ENCODE measurements at places on chromosomes 11 and 22.

DNA sequence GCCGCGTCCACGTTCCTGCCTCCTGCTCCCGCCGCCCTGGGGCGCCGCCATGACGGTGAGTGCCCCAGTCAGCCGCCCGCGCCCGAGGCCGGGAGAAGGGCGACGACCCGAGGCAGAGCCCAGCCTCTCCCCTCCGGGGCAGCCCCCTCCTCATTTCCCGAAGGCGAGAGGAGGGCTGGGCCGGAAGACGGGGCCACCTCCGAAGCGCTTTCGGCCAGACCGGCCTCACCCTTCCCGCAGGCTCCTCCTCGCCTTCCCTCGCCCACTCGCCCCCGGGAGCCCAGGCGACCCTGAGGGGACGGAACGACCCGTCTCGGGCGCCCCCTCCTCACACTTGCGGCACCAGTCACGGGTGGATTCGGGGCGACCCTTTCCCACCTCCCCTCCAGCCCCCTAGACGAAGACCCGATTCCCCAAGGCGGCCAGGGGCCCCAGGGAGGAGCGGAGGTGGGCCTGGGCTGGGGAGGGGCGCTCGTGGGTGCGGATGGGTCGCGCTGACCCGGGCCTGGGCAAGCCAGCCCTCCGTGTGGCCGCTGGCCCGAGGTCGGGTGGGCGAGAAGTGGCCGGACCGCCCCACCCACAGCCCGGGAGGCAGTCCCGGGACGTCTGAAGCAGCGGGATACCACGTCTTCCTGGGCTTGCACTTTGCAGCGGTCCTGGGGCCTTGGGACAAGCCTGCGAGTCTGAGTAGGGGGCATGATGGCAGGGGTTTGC, 49.7 kb downstream of the TRIOBP start:
- DNase-seq, result no peak

DNA sequence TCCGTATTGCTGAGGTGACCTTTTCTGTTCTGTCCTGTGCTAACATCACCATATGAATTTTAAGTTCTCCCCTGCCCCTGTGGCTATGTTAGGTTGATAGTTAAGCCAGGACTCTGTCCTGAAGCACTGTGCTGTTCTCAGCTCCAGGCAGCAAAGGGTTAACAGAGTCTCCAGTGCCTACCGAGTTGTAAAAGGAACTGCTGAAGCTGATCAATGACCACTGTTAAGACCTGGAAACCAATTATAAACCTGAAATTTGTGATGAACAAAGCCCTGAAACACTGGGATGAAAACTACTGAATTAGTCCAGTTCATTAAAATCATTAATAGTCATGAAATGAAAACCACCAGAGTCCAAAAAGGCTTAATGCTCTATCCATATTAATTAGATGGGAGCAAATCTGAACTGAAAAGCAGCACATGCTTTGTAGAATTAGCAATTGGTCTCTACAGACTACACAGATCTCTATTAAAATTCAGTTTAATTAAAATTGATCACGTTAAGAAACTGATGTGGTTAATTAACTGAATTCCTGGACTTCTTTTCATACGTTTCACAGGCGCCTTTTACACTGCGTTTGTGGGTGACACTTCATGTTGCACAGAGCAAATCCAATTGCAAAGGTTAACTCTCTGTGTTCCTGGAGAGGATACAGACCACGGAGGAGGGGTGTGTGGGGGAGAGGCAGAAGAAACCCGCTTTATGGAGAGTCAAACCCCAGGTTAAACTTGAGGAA, 188.5 kb upstream of the MPPED2 start:
- no peak for DNase-seq

DNA sequence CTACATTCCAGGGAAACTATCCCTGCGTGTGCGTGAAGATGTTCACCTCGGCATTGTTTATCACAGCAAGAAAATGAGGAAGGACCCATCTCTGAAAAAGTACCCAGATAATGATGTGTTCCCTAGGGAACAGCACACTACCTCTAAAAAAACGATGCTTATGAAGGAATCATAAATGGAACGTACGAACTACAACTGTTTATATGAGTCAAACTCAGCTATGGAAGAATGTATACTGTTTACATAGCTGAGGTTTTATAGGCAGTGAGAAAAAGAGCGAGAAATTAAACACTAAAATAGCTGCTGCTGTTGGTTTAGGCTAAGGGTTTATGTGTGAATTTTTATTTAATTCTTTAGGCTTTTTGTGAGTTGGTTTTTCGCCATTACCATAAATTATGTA, 48.9 kb downstream of the APOL1 start:
- no peak for DNase-seq

DNA sequence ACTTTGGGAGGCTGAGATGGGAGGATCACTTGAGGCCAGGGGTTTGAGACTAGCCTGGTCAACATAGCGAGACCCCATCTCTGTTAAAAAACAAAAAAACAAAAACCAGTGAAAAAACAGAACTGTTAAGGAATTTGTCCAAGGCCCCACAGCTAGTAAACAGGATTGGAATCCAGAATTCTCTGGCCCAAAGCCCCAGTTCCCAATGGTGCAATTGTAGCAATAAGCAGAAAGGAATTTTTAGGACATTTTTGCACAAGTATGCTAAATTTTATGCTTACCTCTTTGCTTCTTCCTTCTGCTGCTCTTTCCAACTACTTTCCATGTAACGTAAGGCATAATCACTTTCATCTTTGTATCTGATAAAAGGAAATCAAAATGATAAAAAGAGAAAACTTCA, 11.6 kb downstream of the MISFA start:
- no peak for DNase-seq

- no peak for DNase-seq
These were observed 356.5 kb downstream of the INSC start for GRCh38 chr11:15471048-15471894.

- DNase-seq, result no peak
These were observed 10.7 kb upstream of the SERPING1 start for GRCh38 chr11:57586711-57587245.

DNA sequence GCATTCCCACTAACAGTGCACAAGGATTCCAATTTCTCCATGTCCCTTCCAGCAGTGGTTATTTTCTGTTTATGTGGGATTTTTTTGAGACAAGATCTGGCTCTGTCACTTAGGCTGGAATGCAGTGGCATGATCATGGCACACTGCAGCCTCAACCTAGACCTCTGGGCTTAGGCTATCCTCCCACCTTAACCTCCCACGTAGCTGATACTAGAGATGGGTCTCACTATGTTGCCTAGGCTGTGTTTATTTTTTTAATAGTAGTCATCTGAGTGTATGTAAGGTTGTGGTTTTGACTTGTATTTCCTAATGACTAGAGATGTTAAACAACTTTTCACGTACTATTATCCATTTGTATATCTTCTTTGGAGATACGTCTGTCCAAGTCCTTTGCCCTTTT, 74.6 kb downstream of the KCNQ1OT1 start:
- no peak for DNase-seq

DNA sequence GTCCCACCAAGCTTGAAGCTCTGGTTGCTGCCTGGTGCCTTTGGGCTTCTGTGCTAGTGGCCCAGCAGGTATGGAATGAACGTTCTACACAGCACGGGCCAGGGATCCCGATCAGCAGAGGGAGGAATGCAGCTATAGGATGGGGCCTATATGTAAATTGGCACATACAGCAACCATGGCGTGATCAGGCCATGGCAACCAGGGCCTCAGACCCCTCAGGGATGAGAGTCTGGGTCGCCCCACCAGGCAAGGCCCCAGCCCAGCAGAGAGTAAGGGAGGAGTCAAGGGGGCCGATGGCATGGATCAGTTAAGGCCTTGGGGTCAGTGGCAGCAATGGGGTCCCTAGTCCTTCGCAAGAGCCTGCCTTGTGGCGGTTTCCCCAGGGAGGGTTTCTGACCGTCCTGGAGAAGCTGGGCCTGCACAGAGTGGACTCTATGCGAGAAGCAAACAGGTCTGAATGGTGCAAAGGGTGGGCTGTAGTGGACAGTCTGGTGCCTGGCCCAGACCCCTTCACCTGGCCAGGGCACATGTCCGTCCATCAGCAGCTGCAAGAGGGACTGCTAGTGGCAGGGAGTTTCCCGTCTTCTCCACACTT, 98.6 kb downstream of the RPS6KA4 start:
- no peak for DNase-seq

- no peak for DNase-seq
These were observed 201.3 kb downstream of the GRIK4 start for GRCh38 chr11:120712881-120713280.

DNA sequence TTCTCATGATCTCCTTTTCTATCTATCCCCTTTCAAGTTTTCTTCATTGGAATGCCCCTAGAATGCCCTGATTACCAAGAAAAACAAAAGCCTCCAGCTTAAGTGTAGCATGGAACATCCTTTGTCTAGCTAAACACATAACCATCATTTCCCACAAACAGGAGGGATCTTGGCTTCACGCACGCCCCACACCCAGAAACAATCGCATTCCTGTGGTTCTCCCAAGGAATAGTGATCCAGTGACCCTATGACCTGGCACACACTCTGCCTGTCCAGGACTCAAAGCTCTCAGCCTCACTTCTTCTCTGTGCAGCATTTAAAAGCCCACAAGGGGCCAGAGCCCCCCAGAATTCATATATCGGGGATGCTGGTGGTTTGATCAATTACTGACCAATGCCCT, 9.3 kb upstream of the POU2AF1 start:
- no peak for DNase-seq

DNA sequence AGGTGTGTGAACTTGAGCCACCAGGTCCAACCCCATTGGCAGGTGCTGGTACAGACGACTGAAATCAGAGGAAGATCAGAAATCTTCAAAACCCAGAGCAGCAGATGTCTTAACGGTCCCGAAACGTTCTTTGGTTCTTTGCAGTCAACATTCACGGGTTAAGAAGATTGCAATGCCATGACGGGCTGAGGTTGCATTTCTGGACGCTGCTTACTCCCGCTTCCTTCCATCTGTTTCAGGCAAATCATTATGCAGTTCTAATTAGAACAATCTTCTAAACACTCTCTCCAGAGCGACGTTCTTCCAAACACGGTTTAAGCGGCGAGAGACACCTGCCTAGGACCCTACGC, 492 bp upstream of the LUZP2 start:
- DNase-seq, result no peak

GRCh38 chr11:9716275-9717039, 52.6 kb downstream of the SWAP70 start:
- no peak for DNase-seq

- no peak for DNase-seq
These were observed 57.4 kb upstream of the PARVA start for GRCh38 chr11:12319988-12320387.

DNA sequence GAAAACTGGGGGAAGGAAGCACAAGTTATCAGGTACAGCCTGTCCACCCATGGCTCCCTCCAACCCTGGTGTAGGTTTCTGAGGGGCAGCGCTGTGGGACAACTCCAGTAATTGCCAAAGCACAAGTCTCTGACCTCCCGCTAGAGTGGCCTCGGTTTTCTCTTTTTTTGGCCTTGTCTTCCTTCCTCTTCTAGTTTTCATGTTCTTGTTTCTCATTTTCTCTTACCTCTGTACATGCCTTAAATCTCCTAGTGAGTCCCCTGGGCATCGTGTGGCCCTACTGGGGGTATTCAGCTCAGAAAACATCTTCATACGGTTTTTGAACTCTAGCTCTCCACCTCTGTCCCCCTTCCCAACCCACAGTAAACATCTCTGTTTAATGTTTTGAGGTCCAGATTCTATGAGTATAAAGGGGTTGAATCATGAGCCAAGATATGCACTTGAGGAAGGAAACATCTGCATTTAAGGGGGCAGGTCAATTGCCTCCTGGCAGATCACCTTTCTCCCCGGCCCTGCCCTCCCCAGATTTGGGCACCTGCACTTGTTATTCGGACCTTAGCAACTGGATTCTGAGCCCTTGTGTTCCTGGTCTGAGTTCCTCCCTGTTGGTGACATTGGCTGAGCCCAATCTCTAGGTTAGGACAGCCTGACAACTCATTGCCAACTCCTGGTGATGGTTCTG, 8.4 kb upstream of the LMO2 start:
- no peak for DNase-seq

GRCh38 chr11:44208976-44209603, 100.8 kb downstream of the ALX4 start:
- no peak for DNase-seq

- no peak for DNase-seq
These were observed 40.3 kb upstream of the CADM1 start for GRCh38 chr11:115544422-115544948.

DNA sequence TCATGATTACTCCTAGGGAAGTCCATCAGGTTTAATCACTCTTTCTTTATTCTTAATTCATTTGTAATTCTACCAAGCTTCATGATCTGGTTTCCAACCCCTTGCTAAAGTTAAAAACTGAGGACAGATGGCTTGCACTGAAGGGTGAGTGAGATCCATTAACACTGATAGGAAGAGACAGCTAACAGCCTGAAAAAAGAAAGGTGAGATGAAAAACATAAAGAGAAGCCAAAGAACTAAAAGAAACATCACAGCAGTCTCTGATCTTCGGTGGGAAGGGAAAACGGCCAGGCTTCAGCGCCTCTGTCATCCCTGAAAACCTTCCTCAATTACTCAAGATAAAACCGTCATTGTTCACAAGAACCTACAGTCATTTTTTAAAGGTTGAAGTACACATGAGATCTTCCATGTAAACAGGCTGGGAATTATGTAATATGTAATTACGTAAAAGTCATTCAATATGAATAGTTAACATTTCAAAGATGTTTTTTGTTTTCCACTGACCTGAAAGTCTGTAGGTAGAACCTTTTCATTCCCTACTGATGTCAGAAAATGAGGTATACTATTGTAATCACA, 41.3 kb downstream of the VSIG10L2 start:
- no peak for DNase-seq

DNA sequence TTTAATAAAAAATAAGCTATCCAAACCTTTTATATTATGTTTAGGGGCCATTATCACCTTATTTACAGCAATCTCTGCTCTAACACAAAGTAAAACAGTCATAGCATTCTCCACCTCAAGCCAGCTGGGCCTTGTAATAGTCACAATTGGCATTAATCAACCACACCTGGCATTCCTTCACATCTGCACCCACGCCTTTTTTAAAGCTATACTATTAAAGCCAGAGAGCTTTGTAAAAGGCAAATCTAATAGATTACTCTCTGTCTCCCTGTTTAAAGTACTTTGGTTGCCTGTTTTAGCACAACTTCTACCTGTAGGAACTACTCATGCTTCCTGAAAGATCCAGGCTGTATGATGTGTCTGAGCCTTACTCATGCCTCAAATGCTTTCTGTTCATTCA, 113.1 kb downstream of the CSNK2A3 start:
- DNase-seq, result no peak

GRCh38 chr11:9861860-9862725, 198.2 kb downstream of the SWAP70 start:
- DNase-seq, result peak; percentile 6

- no peak for DNase-seq
These were observed 825 bp downstream of the SLC1A2 start for GRCh38 chr11:35418282-35419183.

GRCh38 chr11:71078482-71078881, 173.9 kb downstream of the SHANK2 start:
- no peak for DNase-seq

- no peak for DNase-seq
These were observed 61.8 kb downstream of the IRAG1 start for GRCh38 chr11:10631761-10632160.

- no peak for DNase-seq
These were observed 221.1 kb downstream of the LARGE1 start for GRCh38 chr22:33699176-33699575.
